NCI-H345 (cell line): ENCODE measurements at places on chromosomes 3 and 15.

DNA sequence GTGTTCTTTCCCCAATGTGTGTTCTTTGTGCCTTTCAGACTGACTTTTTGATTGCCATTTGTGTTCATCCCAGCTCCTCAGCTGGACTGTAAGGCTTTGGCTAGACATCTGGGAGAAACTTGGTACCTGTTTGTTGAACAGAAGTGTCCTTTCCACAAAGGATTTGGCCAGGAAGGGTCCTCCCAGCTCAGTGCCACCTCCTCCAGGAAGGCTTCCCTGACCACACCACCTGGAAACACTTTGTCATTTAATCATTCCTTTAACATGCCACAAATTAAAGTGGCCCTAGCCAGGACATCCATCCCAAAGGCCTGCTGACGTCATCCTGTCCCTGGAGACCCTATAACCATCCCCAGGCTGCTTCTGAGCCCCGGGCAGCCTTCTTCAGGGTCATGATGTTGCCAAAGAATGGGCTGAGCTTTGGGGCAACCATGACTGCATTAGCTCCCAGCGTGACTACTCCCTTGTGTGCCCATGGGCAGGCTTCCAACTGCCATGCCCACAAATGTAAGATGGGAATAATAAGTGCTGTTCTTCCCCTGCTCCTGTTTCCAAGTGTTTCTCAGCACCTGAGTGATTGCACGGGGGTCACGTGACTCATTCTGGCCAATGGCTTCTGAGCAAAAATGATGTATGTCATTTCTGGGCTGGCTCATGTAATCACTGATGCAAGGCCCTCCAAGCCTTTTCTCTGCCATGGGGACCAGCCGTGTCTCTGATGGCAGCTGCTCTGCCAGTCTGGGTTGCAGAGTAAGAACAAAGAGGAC, 112.5 kb upstream of the SMAD3 start:
- DNase-seq = no peak

GRCh38 chr15:34582461-34583371, 735 bp downstream of the GOLGA8B start:
- peak; percentile 21 for DNase-seq

GRCh38 chr15:96418146-96418545, 87.6 kb downstream of the NR2F2 start:
- no peak for DNase-seq

GRCh38 chr15:77035999-77036471, 34.9 kb downstream of the TSPAN3 start:
- DNase-seq = no peak

DNA sequence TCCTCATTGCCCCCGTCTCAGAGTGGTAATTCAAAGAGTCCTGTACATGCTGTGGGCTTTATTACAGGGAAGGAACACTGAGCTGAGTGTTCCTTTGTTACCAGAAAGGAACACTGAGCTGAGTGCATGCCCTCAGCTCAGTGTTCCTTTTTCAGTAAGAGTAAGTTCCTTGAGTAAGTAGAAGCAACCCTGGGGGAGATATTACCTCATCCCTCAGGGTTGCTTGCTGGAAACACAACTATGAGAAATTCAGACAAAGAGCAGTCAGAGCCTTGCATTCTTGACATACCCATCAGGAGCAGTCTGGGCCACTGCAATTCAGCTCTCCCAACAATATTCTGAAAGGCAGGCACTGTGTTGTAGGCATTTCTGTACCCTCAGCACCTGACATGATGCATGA, 17.0 kb downstream of the CHRM5 start:
- no peak for DNase-seq

DNA sequence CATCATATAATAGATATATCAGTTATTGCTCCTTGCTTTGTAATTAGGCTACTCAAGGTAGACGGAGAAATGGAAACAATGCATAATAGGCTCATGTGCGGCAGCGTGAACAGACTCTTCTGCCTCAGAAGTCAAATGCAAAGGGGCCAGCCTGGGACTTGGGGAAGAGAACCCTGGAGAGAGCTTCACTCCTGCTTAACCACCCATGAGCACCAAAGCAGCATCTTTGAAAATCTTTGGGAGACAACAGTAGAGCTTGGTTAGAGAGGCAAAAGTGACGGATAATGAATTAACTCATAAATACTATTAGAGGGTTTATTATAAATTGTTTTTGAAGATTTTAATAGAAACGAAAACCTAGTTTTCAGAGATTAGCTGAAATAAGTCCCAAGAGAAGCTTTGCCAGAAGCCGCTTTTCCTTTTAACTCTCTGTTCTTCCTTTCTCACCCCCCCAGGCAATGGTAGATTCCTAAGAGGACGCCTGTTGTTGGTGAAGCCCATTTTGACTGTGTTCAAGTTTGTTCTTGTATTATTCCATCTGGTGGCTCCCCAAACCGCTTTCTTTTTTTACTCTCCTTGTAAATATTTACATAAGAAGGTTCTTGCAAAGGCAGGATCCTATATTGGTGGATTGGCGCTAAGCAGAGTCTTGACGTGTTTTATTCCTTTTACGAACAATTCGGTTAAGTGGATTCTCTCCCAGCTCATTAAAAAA, 196.0 kb upstream of the TPRG1 start:
- DNase-seq = peak; percentile 73

DNA sequence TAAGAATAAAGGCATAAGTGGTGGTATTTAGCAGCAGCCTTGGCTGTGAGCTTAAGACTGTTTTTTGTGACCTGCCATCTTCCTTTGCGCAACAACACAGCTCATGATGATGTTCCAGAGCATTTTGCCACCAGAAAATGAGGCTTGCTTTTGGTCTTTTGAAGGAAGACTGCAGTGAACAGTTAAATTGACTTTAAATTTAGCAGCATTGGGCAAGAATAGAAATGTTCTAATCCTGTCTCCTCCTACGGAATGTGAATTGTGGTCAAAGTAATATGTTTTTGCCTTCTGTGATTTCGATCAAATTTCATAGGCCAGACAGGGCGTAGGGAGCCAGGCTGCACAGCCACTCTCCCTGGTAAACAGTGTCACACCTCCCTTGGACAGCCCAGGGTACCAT, 460.7 kb upstream of the RASGRP1 start:
- DNase-seq = no peak

- no peak for DNase-seq
These were observed 15.4 kb downstream of the CRTC3 start for GRCh38 chr15:90545095-90545494.

DNA sequence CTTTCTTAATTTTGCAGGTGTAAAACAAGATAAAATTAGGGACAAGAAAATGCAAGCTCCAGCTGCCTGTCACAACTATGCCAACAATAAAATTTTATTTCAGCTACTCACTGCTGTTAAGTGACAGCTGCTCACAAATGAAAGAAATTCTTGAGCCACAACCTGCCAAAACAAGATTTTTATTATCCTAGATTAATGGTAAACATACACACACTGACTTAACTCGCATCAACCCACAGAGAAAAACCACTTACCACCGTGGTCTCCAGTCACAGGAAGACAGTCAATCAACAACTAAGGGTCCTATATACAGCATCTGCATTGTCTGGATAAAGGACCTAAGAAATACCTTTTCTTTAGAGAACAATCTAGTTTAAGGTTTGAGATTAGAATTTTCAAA, 31.3 kb downstream of the EFL1 start:
- no peak for DNase-seq

DNA sequence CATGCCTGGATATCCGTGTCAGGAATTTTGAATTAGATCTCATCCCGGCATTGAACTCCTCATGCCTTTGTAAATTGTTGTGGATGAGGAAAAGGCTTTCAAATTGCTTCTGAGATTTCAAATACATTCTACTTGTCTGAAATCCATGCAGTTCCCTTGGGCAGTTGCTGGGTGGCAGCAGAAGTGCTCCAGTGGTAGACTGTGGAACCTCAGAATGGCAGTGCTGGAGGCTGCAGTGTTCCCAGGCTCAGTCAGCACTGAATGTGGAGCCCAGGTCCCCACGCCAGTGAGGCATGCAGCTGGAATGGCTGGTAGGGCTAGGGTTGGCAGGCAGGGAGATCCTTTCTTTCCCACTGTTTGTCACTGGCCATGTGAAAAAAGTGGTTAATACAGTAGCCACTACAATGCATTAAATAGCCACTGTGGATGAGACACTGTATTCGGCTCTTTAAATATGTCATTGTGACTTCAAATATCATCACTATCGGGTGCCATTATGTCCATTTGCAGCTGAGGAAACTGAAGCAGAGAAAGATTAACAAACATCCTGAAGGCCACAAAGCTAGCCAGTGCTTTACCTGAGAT, 98.6 kb downstream of the TPRG1 start:
- DNase-seq = peak; percentile 75

DNA sequence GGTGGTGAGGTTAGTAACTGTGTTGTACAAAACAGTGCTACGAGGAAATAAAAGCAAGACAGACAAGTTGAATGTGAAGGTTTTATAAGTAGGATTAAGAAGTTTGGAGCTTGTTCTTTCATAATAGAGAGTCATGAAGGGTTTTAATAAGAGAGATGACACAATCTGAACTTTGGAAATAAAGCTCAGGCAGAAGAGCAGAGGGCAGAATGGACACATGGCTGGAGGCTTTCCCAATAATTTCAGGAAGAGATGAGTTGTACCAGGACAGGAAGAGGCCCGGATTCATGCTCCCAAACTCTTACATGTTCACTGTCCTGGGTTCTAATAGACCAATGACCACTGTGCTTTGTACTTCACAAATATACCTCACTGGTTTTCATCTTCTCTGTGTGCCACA, 194.8 kb downstream of the SLC9A9 start:
- no peak for DNase-seq

GRCh38 chr3:113111011-113111707, 100.2 kb upstream of the BOC start:
- no peak for DNase-seq

- no peak for DNase-seq
These were observed 205.9 kb upstream of the MDFIC2 start for GRCh38 chr3:70518356-70518755.

DNA sequence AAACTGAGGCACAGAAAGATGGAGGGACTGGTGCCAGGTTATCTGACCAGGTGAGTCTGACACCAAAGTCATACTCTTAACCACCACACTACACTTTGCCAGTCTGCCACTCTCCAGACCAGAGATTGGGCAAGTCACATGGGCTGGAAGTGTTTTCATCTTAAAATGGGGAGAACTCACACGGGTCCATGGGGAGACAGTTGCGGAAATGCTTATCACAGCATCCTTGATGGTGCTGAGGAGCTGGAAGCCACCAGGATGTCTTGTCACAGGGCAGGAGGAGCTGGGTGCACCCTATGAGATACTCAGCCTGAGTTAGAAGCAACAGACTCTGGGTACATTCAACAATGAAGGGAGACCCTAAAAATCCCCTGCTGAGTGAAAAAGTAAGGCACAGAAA, 4.8 kb downstream of the GALNT15 start:
- DNase-seq = no peak

GRCh38 chr3:177057768-177058167, 139.5 kb downstream of the TBL1XR1 start:
- DNase-seq = no peak

DNA sequence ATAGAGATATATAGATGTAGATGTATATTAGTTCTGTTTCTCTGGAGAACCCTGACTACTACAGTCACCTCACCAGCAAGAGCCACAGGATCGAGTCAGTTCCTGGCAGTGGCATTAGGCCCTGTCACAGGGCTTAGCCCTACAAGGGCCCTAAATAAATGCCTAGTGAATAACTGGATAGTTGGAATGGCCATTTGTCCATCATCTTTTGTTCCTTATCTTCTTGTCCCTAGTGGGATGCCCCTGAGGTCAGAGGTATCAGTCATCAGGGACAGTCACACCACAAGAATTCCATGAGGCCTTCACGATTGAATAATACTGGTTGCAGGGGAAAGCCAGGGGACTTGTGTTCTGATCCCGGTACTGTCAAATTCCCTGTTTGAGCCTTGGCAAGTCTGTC, 204.9 kb upstream of the PPP2R3A start:
- no peak for DNase-seq

DNA sequence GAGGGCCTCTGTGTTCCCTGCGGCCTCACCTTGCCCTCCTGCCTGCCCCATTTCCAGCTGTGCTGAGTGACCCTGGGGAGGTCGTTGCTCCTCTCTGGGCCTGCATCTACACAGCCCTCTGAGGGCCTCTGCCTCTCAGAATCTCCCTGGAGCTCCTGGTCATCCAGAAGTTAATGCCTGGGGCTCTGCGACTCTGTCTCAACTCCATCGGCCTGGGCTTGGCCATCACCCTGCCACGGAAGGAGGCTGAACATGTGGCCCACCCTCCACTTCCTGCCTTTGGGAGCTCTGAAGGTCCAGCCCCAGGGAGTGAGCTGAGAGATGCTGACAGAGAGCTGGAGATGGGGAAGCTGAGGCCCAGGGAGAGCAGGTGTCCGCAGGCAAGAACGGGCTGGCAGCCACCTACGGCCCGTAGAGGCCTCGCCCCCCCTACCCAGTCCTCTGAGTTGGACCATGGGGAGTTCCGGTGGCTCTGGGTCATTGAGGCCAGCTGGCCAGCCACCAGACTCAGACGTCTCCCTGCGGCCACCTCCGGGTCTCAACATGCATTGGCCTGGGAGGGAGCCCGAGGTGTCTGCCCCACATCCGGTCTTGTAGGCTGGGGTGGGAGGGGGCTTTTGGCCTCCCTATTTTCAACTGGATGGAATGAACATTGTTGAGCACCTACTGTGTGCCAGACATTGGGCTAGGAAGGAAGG, 34.2 kb downstream of the GRIP2 start:
- DNase-seq = no peak

DNA sequence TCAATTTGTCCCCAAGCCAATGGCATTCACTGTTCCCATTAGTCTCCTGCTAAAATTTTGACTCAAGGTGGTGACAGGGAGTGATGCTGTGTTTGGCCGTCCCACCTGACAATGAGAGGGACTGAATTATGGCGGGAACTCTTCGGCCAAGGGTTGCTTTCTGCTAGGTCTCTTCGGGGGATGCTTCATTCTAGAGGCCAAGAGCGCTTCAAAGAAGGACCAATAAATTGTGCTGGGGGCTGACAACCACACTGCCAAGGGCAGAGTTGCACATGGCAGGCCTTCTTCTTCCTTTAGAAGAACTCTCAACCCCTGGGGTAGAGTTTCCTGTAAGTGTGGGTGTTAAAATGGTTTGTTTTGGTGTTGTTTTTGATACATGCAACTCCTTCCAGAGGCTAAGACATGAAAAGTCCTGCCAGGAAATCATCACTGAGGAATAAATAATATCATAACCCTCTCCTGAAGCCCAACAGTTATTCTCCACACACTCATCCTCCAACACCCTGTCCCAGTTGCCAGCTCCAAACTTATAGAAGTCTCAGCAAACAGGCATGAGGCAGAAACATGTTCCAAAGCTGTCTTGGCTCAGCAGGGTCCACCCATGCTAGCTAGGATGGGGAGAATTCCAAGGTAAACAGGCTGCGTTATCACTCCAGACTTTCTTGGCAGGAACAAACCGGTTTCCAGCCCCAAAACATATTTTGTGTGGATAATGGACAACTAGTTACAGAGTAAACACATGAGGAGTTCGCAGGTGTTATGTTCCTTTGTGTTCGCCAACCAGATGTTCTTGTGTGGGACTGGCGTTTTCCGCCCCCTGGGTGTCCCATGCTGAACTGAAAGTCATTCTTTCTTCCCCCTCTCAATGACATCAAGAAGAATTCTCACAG, 396.7 kb upstream of the RGMA start:
- DNase-seq = peak; percentile 46
